ENCODE measurements at places on chromosomes 4 and X.

- DNase-seq: no peak
Measured at GRCh38 chr4:77360451-77360850, 203.4 kb downstream of the CCNG2 start.

DNA sequence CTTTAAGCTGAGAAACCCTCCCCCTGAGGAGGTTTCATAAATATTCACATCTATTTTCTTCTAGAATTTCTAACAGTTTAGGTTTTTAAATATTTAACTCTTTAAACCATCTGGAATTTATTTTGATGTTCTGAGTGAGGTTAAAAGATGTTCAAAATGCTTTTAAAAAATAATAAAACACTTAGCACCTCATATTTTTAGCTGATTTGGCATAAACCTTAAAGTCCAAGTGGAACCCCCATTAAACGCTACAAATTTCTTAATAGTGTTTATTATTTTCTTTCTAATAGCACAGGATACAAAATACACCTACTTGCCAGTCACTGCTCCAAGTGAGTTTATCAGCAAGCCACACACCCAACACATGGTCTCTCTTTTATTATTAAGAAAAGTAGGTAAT, 277.2 kb downstream of the QDPR start:
- DNase-seq: no peak

DNA sequence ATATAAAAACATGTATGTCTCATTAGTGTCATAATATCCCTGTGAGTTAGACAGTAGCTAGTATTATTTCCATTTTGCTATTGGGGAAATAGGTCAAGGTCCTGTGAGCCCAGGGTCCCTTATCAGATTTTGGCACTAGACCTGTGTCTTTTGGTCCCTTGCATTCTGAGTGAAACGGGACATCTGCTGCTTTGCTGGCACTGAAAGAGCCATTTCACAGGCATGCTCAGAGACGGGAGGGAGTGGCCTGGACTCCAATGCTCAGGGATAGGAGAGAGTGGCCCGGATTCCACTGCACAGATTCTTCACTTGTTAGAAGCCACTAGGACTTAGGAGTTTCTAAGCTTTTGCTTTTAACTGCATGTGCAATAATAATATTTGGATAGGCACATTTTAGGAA, 177.2 kb downstream of the TSPAN5 start:
- no peak for DNase-seq

DNA sequence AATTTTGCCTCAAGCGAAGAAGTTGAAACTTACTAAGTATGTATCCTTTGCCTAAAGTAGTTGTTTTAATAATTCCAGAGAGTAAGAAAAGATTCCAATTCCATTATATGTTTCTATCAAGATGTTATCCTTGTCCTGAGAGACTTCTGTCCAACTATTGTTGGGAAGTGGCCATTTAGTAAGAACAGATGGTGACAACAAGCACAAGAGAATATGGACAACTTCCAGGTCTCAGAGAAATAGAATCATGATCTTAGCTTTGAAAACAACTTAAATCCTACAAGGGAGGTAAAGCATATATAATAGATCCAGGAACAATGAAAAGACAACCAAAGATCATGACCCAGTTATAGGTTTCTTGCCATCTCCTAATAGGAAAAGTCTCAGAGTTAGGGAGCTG, 486.6 kb upstream of the PCDH10 start:
- DNase-seq: no peak

GRCh38 chr4:44160776-44161367, 287.7 kb downstream of the KCTD8 start:
- no peak for DNase-seq

- no peak for DNase-seq
Measured at GRCh38 chrX:103248553-103248952, 6.4 kb downstream of the TCEAL8 start.

DNA sequence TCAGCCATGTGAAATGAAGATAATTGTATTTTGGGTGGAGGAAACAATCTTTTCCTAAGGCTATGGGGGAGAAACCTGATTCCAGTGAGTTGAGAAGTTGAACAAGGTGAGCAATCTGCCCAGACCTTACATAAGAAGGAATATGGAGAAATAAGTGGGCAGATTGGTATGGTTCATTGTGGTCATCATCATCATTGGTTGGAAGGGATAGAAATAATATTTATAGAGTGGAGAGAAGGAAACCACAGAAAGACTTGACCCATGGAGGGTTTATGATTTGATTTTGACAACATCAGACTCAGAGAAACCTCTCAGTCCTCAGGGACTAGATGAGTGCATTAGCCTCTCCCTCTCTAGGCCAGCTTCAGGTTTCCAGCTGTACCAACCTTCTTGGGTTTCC, 177.9 kb upstream of the NEIL3 start:
- DNase-seq: no peak

DNA sequence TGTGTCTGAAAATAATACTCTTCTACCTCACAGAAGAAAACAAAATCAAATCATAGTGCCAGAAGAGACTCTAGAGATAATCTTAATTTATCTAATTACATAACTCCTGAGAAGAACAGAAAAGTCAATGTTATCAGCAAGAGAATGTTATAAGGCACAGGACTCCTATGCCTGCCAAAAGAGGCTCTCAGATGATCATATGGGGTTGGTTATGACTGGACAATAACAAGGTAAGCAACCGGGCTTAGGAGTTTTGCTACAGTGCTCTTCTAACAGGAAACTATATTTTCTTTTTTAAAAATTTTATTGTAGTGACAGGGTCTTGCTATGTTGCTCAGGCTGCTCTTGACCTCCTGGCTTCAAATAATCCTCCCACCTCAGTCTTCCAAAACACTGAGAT, 3.5 kb upstream of the C4orf17 start:
- no peak for DNase-seq

GRCh38 chr4:55032788-55033187, 92.6 kb downstream of the KDR start:
- DNase-seq: no peak

DNA sequence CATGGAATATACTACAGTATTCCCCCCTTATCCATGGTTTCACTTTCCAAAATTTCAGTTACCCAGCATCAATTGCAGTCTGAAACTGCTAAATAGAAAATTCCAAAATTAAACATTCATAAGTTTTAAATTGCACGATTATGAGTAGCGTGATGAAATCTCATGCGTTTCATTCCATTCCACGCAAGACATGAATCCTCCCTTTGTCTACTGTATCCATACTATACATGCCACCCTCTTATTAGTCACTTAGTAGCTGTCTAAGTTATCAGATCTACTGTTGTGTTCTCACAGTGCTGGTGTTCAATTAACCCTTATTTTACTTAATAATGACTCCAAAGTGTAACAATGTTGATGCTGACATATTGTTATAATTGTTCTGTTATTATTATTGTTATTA, 261.2 kb upstream of the NDST4 start:
- DNase-seq: no peak

DNA sequence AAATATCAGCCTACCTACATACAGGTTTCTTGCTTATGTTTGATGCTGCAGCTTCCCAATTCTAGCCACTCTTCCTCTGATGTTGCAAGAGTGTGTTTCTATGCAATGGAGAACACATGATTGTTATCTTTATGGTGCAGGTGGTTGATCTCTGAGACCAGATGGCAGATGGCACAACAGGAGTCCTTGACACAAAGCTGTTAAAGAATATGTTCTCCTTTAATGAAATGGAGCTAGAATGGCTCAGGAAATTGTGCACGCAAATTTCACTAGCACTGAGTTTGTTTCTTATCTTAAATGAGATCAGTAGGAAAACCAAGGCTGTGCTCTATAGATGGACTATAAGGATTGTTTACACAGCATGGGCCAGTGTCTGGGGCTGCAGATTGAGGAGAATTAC, 29.9 kb upstream of the TTC29 start:
- DNase-seq: no peak

DNA sequence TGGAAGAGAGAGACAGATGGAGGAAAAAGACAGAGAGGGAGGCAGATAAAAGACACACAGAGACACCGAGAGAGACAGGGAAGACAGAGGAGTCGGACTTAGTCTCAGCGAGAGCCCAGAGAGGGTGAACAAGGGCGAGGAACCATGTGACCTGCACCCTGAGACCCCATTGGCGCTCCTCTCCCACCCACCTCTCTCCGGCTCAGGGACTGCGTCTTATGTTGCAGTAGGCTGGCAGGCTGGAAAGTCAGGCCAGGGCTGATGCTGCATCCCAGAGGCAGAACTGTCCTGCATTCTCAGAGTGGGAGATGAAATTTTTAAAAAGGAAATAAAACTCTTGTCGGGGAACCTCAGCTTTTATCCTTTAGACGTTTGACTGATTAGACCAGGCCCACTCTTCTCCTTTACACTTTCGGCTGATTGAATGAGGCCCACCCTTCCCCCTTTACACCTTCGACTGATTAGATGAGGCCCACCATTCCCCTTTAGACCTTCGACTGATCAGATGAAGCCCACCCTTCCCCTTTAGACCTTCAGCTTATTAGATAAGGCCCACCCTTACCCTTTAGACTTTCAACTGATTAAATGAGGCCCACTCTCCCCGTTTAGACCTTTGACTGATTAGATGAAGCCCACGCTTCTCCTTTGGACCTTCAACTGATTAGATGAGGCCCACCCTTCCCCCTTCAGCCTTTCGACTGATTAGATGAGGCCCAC, 29.5 kb upstream of the IL3RA start:
- no peak for DNase-seq

DNA sequence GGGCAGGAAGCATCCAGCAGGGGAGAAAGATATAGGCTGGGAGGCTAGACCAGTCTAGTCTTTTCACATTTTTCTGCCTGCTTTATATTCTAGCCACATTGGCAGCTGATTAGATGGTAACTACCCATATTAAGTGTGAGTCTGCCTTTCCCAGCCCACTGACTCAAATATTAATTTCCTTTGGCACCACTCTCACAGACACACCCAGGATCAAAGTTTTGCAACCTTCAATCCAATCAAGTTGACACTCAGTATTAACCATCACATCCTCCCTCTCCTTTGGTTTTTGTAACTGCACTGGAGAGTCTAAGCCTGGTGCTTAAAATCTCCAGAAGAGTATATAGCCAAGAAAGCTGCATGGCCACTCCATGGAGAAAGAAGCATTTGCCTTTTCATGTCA, 560.4 kb downstream of the GRXCR1 start:
- DNase-seq: no peak

DNA sequence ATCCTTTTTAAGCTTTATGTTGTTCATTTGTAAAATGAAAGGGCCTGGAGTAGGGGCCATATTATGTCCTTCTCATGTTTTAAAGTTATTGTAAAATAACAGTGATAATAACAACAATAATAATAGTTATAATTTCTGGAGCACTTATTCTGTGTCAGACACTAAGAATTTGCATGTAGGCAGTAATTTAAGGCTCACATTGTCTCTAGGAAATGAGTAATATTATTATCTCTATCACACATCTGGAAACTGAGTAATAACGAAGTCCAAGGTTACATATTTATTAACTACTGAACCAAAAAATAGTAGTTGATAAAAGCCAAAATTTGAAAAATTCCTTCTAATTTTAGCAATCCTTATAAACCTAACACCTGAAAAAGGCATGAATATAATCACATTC, 520.7 kb upstream of the PABPC4L start:
- DNase-seq: no peak

DNA sequence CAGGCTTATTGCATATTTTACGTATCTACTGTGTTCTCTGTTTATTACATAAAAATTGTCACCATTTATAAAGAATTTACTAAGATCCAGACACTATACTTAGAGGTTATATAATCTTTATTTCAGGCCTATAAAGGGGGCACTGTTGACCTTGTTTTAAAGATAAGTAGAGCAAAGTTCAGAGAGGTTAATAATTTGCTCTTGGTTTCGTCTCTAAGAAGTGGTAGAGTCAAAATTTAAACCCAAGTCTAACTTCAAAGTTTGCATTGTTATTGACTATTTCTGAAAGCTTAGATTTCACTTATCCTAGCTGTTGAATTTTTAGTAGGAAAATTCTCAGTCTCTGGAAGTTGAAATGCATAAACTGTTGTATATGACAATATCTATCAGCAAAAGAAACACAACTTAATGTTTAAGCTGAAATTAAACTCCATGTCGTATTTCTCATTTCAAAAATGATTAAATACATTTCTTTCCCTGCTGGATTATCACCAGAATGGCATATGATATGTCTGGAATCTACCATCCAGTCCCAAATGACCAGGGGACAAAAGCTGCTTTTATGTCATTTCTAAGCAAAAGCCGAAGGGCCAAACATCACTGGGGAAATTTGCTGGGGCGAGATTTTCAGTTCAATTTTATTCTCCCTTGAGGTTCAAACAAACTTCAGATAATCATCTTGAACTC, 138.4 kb downstream of the SLC7A11 start:
- no peak for DNase-seq

DNA sequence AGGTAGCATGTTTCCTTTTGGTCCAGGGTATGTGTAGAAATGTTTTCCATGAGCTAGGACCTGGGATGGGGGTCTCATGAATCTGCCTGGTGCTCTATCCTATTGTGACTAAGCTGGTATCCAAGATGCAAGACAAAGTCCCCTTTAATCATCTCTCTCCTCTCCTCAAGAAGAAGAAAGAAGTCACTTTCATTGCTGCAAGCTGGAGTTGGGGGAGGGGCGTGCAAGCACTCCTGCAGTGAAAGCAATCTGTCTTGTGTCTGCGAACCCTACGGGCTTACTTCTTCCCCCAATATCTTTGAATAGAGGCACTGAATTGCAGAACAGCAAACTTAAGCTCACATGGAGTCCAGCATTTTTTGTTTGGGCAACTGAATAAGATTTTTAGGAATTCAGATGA, 27.2 kb upstream of the GRPR start:
- no peak for DNase-seq

- no peak for DNase-seq
Measured at GRCh38 chr4:105560421-105560848, 8.0 kb downstream of the ARHGEF38 start.

DNA sequence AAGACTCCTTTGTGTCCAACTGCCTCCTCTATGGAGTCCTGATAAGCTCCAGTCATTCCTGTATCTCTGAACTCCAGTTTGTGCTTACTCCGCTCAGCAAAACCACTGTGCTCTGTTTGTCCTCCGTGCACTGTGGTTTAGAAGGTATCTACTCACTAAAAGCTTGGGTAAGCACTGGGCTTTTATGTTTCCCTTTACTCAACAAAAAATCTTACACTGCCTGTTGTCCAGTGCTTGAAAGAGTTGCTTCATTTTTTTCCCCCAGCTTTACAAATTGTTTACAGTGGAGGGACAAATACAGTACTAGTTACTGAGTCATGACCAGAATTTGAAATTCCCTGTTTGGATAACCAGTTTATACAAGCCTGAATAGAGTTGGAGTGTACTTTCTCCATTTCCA, 545.3 kb upstream of the FAT1 start:
- DNase-seq: peak; percentile 26

DNA sequence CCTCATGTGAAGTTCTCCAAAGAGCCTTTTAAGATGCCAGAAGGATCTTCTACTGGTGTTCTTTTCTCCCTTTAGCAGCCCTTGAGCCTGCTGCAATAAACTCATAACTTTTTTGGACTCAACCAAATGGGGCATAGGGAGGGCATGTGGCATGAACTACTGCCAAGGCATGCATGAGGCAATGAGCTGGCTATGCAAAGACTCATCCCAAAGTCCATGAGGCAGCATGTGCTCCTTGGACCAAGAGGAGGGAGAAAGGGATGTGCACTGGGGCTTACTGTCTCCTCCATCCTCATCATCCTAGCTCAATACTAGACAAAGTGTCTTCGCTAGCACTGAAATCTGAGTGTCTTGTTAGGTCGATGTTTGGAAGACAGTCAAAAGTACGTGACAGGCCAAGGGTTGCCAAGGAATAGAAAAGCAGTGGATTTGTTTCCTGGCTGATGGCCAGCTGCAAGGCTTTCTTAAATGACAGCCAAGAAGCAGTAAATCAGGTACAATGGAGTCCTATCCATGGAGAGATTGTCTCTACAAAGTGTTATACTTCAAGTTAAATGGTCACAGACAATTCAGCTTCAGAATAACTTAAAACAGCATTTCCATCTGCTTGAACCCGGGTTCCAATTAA, 44.5 kb upstream of the ATXN3L start:
- DNase-seq: no peak

Measured in GM04503 (cell line).